Stimulated activated CD8-positive, alpha-beta memory T cell treated with anti-CD3 and anti-CD28 coated beads, Interleukin-7, amount 100 ng/mL, for 4 hours (primary cell): ENCODE measurements at places on chromosomes 4 and X.

- DNase-seq, result no peak
Observed at GRCh38 chrX:8201896-8202331, 30.8 kb upstream of the VCX2 start.

DNA sequence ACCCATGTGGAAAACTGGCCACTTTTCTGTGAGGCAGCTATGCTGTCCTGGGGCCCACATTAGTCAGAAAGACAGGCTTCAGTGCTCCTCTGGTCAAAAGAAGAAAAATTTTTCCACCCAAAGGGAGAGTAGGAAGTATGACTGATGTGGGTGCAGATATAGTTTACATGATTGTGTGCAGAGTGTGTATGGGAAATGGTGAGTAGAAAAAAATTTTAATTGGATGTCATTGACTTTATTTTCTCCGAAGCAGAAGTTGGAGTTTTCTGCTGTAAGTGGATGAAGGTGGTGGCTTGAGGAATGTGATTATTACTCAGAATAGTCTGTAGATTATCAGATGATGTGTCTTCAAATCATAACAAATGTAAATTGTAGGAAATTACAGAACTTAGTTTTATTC is 241.5 kb upstream of the IGFBP7 start:
- no peak for DNase-seq

- no peak for DNase-seq
Observed at GRCh38 chrX:149563359-149563758, 13.6 kb upstream of the HSFX3 start.

- no peak for DNase-seq
Observed at GRCh38 chrX:107507093-107507743, 57.8 kb downstream of the FRMPD3 start.

GRCh38 chr4:19748519-19749479 is 502.9 kb upstream of the SLIT2 start:
- DNase-seq, result no peak
